Activated CD8-positive, alpha-beta memory T cell treated with anti-CD3 and anti-CD28 coated beads for 48 hours (primary cell): ENCODE measurements at places on chromosomes 3 and 15.

- no peak for DNase-seq
Measured at GRCh38 chr3:28699283-28699682, 350.7 kb upstream of the AZI2 start.

- DNase-seq = no peak
Measured at GRCh38 chr3:128486205-128486628, 6.8 kb downstream of the GATA2 start.

DNA sequence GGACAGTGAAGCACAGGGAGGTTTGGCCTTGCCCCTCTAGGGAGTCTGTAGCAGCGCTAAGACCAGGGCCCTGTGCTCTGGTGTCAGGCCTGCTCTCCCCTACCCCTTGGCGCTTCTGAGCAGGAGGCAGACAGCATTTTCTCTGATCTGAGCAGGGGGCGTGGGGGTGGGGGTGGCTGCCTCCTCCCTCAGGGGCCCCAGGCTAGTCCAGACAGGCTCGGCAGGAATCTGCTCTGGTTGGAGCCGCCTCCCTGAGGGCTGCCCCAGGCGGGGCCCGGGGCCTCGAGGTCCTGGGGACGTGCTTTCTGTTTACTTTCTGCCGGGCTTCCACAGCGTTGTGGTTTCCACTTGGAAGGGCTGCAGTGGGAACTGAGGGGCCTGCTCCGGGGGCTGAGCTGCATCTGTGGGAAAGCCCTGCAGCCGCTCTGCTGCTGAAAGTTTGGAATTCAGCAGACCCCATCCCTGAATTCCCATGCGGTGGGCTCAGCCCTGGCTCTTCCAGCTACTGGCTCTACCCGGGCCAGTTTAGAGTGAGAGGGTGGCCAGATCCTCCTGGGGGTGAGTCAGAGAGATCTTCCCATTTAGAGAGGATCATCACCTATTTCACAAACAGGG, 105.4 kb downstream of the LINGO1 start:
- no peak for DNase-seq

- no peak for DNase-seq
Measured at GRCh38 chr15:37291920-37292319, 191.6 kb upstream of the MEIS2 start.

GRCh38 chr3:183252973-183253527, at the start of gene B3GNT5:
Gene B3GNT5 (plus strand): TSS chr3:183253253. CDS start chr3:183269799, 16,546 bp downstream.
- DNase-seq = no peak

- no peak for DNase-seq
Measured at GRCh38 chr15:25793354-25794050, 69.6 kb downstream of the ATP10A start.

- no peak for DNase-seq
Measured at GRCh38 chr3:177523067-177523675, 325.9 kb upstream of the TBL1XR1 start.

DNA sequence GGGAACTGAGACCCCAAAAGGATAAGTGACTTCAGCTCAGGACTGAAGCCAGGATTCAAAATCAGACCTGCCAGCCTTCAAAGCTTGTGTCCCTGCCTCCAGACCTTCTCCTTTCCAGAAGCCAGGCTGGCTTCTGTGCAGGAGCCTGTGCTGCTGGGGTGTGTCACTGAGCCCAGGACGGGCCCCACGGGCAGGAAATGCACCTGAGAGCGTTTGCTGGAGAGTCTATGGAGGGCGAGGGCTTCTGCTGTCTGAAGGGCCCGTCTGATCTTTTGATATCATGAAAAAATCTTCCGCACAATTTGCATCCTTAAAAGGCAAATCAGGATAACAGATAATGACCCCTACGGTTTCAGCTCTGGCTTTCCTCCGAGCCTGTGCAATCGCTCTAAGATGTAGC, 125.4 kb downstream of the FAM43A start:
- no peak for DNase-seq

DNA sequence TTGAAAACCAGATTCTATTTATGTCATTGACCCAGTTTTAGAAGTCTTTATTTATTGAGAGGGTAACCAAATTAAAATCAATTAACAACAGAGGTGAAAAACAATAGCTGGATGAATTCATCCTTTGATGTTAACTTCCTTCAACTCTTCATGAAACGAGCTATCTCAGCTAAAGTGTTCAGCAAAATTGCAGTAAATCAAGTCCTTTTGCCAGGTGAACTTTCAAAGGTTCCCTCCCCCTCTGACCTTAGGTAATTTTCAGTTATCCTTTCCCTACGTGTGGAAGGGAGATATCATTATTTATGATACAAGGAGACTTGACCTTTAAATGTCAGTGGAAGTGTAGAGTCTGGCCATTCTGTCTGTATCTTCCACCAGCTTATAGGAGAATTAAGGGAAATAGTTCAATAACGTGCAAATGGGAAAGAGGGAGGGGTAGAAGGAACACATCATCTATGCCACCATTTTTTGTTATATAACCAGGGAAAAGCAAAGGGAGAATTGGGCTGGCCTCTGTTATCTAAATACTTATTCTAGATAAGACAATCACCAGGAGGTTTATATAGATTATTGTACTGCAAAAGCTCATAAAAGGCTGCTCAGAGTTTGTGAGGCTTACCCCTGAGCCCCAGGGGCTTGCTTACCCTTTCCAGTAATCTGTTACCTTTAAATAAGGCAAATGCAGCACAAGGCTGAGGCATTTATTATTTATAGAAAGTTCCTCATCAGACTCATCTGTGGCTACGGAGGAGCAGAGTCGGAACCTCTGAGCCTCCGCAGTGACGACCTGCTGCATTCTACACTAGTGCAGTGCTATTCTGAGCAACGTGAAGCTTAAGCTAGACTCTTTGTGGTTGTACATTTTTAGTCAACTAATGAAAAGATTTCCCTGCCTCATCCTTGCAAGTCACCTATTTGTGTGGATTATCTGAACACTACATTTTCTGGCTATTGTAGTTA, 97.7 kb upstream of the ZBED2 start:
- no peak for DNase-seq

GRCh38 chr3:144119633-144120032, 148.0 kb downstream of the DIPK2A start:
- DNase-seq = no peak

GRCh38 chr3:19331931-19332330, 183.6 kb downstream of the KCNH8 start:
- DNase-seq = no peak

DNA sequence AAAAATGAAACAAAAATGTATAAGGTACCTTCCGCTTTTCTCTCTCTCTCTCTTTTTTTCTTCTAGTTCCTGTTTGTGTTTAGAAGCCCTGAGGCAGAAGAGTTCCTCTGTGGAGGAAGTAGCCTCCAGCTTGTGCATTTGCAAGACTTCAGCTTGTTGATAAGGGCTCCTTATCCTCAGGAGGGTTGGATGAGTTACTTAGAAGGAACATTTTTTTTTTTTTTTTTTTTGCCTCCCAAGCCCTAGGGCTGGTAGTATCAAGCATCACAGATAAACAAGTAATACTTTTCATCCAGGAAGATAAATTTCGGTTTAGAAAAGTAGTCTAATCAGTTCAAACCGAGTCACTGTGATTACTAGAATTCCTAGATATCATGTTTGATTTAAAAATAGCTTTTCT, 91.0 kb upstream of the CBLB start:
- DNase-seq = no peak

GRCh38 chr3:177802151-177802900, 605.0 kb upstream of the TBL1XR1 start:
- no peak for DNase-seq

- no peak for DNase-seq
Measured at GRCh38 chr15:42547918-42548248, 710 bp downstream of the LRRC57 start.

GRCh38 chr15:31222773-31223341, 103.8 kb upstream of the KLF13 start:
- no peak for DNase-seq

GRCh38 chr15:34889476-34889875, 80.1 kb downstream of the AQR start:
- no peak for DNase-seq

- no peak for DNase-seq
Measured at GRCh38 chr3:45535665-45536064, 58.9 kb upstream of the LIMD1 start.

GRCh38 chr3:86743233-86743632, 247.7 kb downstream of the VGLL3 start:
- no peak for DNase-seq

DNA sequence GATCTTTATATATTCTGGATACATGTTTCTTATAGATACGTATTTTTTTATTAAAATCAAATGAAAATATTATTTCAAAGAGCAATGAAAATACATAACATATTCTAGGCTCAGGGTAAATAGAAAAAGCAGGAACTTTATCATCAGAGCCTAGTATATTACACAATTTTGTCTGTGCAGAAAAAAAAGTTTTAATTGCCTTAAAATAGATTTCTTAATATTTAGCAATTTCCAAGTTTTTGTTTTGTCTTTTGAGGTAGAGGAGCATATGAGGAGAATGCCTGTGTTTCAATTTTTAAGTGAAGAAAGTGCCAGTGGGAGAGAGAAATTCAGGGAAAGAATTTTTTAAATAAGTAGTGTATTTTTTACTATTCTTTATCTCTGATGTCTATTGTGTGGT, 10.5 kb downstream of the CAPN7 start:
- no peak for DNase-seq

DNA sequence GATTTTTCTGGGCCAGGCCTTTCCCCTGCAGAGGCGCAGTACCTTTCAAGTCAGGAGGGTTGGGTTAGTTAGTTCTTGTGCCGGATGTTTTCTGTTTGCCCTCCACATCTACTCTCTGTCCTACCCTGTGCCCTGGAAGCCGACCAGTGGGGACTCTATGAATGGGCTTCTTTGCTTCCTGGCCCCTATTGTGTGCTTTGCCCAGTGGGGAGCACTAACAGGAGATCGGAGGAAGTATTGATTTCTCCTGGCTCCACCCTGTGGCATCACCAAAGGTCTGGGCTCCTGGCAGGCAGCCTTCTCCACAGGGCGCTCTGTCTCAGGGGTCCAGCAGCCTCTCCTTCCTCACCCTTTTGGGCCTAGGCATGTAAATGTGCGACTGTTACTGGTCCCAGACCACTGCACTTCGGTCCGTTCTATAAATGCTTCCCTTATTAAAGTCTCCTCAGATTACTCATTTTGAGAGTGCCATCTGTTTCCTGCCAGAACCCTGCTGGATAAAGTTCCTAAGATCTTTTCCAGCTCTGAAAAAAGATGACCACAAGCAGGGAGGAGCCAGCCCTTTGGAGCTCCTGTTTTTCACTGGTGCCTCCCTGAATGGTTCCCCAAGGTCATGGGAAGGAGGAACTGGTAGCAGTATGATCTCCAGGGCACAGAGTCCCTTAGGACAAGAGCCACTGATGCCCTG, 44.5 kb downstream of the CTDSPL start:
- no peak for DNase-seq

DNA sequence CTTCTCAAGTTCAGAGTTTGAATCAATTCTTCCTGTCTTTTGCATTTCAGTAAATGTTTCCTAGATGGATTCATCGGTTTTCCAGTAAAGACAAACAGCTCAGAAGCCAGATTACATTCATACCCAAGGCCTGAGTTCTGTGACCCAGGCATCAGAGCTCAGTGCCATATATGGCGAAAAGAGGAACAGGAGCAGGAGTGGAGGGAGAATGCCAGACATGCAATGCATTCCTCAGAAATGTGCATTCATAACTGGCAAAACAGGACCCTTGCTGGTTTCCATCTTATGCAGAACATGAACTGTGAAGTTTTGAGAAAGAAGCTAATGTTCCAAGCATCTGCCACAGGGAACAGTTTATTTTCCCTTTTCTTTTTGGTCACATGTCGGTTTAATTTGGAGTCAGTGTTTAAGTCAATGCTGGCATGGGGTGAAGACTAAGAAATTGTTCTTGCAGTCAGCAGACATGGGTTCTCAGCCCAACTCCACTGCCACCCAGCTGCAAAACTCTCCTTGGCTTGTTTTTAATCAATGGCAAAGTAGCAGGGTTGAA, 116.5 kb downstream of the LPP start:
- no peak for DNase-seq

DNA sequence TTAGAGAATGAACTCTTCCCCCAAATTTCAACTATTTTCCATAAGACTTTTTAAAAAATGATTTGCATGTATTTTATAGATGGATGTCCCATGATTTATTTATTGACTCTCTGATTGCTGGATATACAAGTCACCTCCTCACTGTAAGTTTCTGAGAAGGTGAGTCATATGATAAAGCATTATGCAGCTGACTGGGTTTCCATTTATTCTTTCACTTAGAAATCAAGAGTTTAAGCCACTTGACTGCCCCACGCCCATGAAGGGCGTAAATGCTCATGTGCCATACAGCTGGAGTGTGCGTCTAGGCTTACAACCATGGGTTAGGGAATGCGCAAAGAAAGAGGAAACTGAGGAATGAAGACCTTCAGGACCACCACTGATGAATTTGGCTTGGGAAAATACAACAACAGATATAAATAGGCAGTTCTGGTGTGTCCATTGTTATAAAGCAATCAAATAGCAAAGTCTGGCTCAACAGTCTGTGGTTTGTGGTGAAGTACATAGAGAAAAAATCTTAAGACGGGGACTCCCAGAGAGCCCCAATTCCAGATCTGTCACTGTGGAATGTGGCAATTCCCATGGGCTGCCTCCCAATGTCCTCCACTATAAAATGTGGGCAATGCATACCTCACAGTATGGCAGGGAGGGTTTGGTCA, 20.3 kb downstream of the SLCO2A1 start:
- DNase-seq = no peak

GRCh38 chr3:38453913-38454177, 155 bp downstream of the ACVR2B start:
- no peak for DNase-seq

- no peak for DNase-seq
Measured at GRCh38 chr3:165459924-165460835, 264.0 kb upstream of the SLITRK3 start.

GRCh38 chr3:143837076-143837475, 11.2 kb downstream of the SLC9A9 start:
- DNase-seq = no peak

- DNase-seq = no peak
Measured at GRCh38 chr15:45678459-45679178, 43.8 kb downstream of the SQOR start.

DNA sequence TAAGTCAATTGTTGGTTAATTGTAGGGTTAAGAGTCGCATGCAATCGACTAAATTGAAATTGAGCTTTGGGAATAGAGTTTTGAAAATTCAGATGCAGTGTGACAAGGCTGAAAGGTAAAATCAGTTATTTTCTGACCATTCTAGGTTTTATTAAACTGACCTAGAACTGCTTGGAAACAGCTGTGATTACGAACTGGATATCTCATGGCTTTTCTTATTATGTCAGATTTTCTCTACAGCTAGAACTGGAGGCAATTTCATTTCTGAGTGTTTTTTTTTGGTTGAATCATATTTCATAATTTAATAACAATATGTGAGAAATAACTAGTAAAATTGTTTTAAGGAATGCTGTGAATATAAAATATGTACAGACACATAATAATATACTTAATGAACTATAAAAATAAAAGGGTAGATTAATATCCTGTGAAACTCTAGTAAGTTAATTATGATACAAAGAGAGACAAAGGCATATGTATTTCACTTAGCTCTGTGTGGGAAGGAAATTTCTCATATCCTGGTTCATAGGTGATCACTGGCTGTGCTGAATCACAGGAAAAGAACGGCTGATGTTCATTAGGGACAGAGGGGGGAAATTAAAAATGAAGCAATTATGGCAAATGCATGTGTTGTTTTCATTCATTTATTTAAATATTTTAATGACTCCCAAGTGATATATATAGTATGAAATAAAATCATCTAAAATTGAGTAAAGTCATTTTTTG, 403.2 kb downstream of the ZIC1 start:
- DNase-seq = no peak
